A549 treated with GW870086 at 1 μM for 4 hours (cell line): ENCODE measurements at places on chromosomes 3 and 15. TPM values are rescaled to one million over a fixed set of nuclear protein-coding genes. Genes with fewer than 3 reads are reported as not detected.

Gene RSRC1
- 21.3 to 31.6 TPM (median 28.3 TPM) in 5 replicates for total RNA-seq

Gene MST1R
- 5.4 to 8.4 TPM (median 7.7 TPM) in 5 replicates for total RNA-seq

Gene GPR160
- total RNA-seq, result 1.2 to 2.1 TPM (median 1.6 TPM) in 5 replicates

Gene C2CD4A
- 0.07 to 0.40 TPM (median 0.19 TPM) in 5 replicates for total RNA-seq

Gene NPAP1
- total RNA-seq, result not detected in 5 replicates

Gene MOBP
- 0.09 to 0.37 TPM in 2 of 5 replicates, not detected in the others for total RNA-seq

Gene RPL39L
- 44.8 to 52.1 TPM (median 49.9 TPM) in 5 replicates for total RNA-seq

Gene CNOT10
- 26.7 to 29.8 TPM (median 28.5 TPM) in 5 replicates for total RNA-seq

Gene PARP9
- total RNA-seq, result 5.2 to 7.0 TPM (median 6.2 TPM) in 5 replicates

Gene TUSC7
- not detected in 5 replicates for total RNA-seq

Gene SATB1
- total RNA-seq, result 0.19 TPM in 1 of 5 replicates, not detected in the others

Gene LSMEM2
- 0.10 TPM in 1 of 5 replicates, not detected in the others for total RNA-seq

Gene CILP
- 0.17 to 0.23 TPM (median 0.21 TPM) in 5 replicates for total RNA-seq

Gene XCR1
- not detected in 5 replicates for total RNA-seq

Gene EFCC1
- 0.06 TPM in 1 of 5 replicates, not detected in the others for total RNA-seq

Gene SH2D7
- total RNA-seq, result not detected in 5 replicates

Gene PRICKLE2
- 2.2 to 2.9 TPM (median 2.4 TPM) in 5 replicates for total RNA-seq

Gene UBE2E2
- 40.0 to 49.9 TPM (median 45.4 TPM) in 5 replicates for total RNA-seq

Gene TF
- total RNA-seq, result 0.83 to 3.9 TPM (median 1.4 TPM) in 5 replicates
